ENCODE measurements at places on chromosomes 5 and 9.

- DNase-seq = no peak
Observed at GRCh38 chr5:172903790-172904189, 55.4 kb upstream of the RPL26L1 start.

- no peak for DNase-seq
Observed at GRCh38 chr9:17589771-17590170, 10.9 kb downstream of the SH3GL2 start.

DNA sequence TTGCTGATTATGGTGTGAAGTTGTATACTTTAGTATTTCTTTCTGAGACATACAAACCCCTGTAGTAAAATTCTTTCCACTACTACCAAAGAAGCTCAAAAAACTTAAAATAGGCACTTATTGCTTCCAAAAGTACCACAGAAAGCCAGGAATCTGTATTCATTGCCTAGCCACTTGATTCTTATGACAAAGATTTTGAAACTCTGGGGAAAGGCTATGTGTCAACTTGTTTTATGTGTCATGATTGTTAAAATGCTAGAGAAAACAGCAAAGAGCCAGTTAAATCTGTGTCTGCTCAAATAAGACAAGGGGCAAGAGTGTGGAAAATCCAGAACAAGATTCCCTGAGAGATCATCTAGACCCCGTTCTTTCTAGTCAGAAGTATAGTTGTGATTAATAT is 6.0 kb downstream of the KIF2A start:
- DNase-seq = no peak

DNA sequence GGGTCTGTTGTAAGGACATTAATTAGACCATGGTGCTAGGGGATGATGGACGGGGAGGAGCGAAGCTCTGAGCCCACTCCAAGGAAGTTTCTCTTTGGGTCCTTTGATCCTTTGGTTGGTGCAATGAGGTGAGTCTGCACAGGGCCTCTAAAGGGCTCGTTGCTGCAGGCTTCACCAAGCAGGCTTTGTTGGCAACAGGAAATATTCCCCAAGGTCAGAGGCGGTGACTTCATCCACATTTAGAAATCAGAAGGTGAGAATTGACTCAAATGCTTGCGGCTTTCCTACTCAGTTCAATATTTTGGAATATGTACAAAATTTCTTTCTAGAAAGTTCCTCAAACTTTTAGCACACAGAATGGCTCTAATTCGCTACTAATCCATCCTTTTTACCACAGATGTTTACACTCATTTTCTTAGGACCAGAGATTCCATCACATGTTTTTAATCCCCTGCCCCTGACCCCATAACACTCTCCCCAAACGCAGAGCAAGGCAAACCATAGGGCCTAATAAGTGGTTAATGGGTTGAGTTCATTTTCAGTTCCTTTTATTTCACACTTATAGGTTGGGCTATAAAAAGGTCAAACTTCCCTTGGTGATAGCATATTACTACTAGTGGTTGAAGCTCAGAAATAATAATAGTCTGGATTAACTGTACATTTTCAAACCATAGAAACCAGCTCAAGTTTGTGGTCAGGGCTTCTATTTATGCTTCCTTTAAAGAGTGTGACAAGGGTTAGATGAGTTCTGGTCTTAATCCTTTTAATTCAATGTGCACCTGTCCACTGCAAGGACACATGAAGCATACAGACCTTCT is 37.3 kb upstream of the TMEM252 start:
- DNase-seq = no peak

DNA sequence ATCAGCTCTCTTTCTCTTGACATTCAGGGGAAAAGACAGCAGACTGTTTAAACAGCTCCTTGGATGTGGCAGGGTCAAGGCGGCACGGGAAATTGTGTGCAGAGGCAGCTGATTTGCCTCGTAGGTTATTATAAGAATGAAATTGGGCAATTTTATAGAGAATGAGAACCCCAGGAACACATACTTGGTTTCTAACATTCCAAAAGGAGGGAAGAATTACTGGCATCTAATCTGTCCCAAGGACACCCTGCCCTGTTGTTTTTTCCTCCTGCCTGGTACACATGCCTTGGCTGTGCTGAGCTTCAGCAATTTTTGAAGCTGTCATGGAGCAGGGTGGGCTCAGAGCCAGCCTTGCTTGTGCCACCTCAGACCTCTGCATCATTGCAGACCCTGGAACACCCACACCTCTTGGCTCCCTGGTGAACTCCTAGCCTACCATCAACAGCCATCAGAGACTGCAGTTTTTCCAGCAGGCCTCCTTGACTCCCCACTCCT is 143.6 kb downstream of the BOD1 start:
- DNase-seq = no peak

DNA sequence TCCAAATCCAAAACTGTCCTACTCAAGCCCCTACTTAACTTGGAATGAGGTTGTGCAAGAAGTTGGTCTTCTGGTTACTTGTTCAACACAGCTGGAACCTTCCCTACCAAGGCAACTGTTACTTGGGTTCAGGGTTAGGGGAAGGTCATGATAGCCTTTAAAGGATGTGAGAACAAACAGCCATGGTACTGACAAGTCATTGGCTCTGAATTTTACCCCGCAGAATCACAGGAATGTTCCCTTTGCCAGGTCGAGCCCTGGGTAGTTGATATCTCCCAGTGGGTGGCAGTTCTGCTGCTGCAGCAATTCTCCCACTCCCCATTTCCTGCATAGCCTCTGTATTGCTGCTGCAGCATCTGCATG is 396.1 kb upstream of the MPDZ start:
- no peak for DNase-seq

DNA sequence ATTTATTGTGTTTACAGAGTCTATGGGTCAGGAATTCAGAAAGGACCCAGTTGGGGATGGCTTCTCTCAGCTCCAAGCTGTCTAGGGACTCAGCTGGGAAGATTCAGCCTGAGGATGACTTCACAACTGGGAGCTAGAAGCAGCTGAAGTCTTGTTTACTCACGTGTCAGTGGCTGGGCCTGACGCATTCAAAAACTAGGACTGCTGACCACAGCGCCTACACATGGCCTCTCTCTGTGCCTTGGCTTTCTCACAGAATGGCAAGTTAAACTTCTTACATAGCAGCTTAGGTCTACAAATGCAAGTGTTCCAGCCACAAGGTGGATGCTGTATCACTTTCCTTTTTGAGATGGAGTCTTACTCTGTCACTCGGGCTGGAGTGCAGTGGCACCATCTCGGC is 16.3 kb upstream of the PPP2CA start:
- DNase-seq = no peak

GRCh38 chr9:93500571-93501298 is 47.4 kb upstream of the FAM120AOS start:
- DNase-seq = no peak

- no peak for DNase-seq
Observed at GRCh38 chr5:16934123-16934522, 2.0 kb downstream of the MYO10 start.

- DNase-seq = no peak
Observed at GRCh38 chr5:149113669-149114068, 27.6 kb upstream of the ABLIM3 start.

GRCh38 chr9:124296094-124296493 is 38.3 kb downstream of the NEK6 start:
- no peak for DNase-seq

- DNase-seq = peak; percentile 75
Observed at GRCh38 chr9:31799953-31800609, 584.4 kb upstream of the ACO1 start.

DNA sequence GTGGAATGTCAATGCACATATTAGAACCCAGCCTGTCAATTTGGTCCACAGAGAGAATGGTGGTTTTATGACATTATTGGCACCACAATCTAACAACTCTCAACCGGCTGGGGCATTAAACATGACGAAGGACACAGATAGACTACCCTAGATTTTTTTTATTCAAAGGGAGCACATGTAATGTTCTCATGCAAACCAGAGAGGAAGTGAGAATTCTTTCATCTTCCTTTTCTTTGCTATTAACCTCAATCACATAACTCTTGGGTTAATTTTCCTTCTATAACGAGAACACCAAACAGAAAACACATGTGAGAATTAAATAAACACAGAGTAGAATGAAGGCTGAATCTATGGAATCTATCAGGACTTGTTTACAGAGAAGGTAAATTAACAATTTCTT is 94.9 kb upstream of the TNC start:
- no peak for DNase-seq

DNA sequence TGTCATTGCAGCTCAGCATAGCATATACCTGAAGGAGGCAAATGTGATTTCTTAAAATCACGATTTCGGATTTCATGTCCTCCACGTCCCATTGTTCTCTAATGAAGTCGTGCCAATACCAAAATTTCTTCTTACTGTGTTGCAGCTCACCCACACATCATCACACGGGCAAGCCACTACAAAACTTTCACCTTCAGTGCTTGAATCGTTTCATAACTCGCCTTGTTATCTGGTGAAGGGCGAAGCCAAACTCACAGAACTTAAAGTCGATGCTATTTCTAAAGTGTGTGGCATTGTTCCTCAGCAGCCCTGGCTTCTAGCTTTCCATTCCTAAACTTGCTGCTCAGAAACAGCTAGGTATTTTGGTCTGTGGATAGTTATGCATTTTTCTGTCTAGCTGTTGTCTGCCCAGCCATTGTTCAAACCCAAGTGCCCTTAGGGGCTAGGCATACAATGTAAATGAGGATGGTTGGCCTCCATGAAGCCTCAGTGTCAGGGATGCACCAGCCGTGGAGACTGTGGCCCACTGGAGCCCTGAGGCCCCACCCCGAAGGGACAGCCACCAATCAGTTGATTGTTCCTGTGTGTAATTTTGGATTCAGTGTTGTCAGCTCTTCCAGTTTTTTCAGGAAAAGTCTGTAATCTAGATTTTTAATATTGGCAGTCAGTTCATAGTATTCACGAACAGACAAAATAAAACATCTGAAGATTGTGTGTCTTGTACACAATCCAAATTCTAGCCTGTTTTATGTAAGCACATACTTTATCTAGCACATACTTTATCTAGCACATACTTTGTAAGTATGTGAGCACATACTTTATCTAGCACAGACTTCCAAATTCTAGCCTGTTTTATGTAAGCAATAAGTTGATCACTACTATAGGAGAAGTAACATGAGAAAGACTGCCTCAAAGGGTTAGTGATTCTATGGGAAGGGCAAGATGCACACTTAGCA is 112.8 kb downstream of the DAPK1 start:
- no peak for DNase-seq

GRCh38 chr5:21783074-21783679 is 1070.0 kb downstream of the CDH12 start:
- no peak for DNase-seq

GRCh38 chr9:136824496-136825225 is 16.9 kb downstream of the RABL6 start:
- no peak for DNase-seq

DNA sequence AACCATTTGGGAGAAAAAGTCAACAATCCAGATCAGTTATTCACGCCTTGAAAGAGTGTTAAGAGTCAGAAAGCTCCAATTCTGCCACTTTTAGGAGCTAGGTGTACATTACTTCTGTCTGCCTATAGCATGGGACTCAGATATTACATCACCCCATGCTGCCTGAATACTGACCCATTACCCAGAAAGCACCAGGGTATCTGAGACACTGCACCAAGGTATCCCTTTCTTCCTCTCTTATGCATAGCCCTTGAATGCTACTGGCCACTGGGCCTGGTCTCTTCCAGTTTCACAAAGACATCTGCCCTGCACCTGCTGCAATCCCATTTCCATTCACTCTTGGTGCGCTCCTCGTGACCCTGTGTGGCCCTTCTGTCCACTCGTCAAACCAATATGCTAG is 2.6 kb downstream of the STRBP start:
- DNase-seq = no peak

All from DMS 273 treated with DMSO at 0.1 percent for 48 hours (cell line).